ENCODE measurements at places on chromosomes 2 and 18.

DNA sequence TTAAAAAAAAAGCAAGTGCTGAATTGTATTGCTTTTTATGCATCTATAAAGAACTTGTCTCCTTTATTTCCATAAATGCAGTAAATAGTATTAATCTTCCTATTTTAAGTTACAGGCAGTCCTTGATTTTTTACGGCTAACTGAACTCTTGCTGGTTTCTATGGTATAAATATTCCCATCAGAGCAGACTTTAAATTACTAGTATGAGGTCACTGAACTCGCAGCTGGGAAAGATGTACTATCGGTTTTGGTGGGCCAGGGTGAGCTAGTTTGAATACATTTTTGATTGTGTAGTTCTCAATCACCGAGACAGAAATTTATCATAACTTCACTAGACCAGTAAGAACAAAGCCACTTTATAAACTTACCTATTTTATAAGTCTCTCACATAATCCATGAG lies 20.9 kb upstream of the KDSR start:
- DNase-seq = no peak

GRCh38 chr2:119122663-119123062 lies 35.9 kb downstream of the C1QL2 start:
- no peak for DNase-seq

GRCh38 chr18:46518438-46518837 lies 138.6 kb downstream of the LOXHD1 start:
- no peak for DNase-seq

- DNase-seq = no peak
These were observed 27.0 kb downstream of the CDH2 start for GRCh38 chr18:28149810-28150420.

DNA sequence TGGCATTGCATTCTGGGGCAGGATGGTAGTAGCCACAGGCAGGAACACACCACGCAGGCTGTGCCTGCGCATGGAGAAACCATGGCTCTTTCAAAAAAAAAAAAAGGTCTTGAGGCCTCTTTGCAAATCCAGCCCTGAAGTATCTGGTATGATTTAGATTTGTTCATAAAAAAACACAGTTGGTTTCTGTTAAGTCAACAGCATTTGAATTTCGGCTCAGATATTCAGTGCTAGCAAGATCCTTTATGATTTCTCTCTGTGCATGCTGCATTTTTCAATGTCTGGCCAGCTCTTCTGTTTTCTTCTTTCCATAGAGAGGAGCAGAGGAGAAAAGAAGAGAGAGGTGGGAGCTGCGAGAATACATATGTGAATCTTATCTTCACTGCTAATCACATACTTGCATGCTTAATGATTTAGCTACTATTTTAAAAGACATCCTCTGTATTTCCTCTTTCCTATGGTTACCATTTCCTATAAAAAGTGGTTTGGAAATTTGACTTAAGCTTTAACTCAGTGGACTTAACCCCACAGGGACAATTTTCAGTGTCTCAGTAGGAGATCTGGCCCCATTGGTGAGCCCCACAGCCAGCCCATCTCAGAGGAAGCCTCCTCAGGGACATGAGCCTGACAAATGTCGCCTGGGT lies 214.3 kb upstream of the APCDD1 start:
- no peak for DNase-seq

GRCh38 chr2:132589111-132589830 lies 80.7 kb downstream of the LYPD1 start:
- DNase-seq = no peak

- no peak for DNase-seq
These were observed 467.6 kb downstream of the NYAP2 start for GRCh38 chr2:225867071-225867470.

DNA sequence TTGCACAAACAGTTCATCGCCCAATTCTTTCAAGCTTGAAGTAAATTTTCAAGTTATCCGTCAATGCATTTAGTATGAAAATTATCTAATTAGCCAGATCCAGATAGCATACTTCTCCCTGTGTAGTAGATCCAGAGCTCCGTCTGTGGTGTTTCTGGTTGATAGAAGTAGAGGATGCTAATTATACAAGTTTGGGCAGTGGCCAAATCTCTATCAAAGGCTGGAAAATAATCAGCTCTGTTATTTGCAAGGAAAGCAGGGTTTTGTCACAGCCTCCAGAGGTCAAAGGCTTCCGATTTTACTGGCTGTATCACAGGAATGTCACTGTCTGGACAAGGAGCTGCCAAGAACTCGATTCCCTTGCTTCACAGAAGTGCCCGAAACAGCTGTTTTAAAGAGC lies 28.6 kb downstream of the LRRC30 start:
- DNase-seq = no peak

DNA sequence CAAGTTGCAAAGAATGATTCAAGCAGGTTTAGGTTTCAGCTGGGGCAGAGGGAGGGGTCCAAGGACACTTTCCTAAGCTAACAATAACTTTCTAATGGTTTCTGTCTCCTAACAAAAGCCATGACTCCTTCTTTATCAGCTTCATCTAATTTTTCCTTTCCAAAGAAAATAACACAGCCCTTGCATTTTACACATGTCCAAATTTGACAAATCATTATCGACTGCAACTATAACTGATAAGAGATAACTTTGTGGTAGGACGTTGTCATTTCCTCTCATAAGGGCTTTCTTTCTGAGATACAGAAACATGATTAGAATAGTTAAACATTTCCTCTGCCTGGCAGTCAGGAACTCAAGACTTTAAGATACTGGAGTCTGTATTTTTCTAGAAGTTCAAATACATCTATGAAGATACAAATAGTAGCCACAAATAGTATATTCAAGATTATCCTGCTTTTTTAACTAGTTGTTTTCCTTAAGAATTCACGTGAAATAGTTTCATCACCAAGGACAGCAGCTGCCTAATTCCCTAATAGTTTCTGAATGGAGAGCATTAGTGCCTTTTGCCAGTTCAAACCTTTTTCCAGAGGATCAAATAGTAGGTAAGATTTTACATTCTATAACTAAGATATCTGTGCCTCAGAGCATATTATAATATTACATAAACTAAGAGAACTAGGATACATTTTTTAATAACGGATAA lies 263.2 kb downstream of the EXOC6B start:
- no peak for DNase-seq

DNA sequence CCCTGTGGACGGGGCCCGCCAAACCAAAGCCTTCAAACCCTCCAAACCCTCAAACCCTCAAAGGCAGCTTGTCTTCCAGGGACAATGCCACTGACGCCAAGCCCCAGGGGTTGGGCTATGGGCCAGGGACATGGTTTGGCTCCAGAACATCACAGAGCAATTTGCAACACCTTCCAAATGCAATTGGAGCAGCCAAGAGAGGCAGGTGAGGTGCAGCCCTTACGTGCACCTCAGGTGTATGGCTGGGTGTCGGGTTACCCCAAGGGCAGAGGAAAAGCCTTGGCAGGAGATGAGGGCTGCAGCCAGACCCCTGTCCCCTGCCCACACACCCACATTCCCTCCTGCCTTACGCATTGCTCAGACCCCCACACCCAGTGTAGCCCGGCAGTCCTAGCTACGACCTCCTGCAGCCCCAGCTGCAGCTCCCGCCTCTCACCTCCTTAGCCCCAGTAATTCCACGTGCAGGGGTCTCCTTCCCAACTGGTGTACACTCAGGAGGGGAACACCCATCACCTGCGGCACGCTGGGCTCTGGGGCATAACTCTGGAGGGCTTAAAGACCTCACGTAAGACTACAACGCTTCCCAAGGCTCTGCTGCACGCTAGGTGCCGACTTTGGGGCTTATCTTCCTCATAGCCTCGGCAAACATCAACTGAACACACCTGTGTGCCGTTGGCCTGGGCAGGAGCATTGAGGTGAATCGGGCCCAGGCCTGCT lies 88.7 kb downstream of the TFCP2L1 start:
- no peak for DNase-seq

GRCh38 chr2:230643576-230644291 lies 68.9 kb upstream of the CAB39 start:
- no peak for DNase-seq

DNA sequence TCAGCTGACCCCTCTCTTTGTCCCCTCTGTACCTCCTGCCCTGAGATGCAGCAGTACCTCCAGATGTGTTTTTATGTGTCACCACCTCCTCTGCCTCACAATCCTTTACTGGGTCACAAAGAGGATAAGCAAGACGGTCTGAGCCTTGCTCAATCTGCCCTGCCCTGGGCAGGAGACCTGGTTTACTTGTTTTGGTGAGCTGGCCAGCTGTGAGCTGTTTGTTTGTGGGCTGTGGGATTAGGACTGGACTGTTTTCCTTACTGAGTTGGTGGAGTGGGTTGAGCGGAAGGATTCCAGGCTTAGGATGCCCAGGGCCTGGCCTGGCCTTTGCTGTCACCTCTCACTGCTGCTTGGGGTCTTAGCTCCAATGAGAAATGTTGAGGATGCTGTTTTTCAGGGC lies 299.5 kb downstream of the SRBD1 start:
- DNase-seq = no peak

GRCh38 chr2:74740395-74740740 lies 86.3 kb downstream of the SEMA4F start:
- DNase-seq = no peak

DNA sequence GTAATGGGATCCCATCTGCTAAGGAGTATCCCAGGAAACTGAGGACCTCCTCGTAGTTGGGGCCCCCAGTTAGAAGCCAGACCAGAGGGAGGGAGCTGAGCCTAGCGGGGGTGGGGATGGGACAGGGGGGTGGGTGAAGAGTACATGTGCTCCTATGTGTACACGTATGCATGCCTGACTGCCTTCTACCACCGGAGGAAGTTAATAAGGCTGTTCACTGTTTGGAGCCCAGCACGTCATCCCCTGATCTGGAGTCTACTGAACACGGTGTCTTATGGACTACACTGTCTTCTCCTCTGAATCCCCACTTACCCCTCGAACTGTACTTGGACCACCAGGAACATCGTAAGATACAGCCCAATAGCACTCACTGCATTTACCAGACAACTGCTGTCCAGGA lies 68.5 kb downstream of the SFXN5 start:
- no peak for DNase-seq

GRCh38 chr2:211487733-211488132 lies 931.3 kb downstream of the CPS1 start:
- no peak for DNase-seq
